ENCODE measurements at places on chromosomes 6 and 20.
A peak's percentile ranks its signal among the peaks of the same experiment; 100 is the strongest.

- peak; percentile 71 for DNase-seq
Observed at GRCh38 chr6:166494757-166495486, 91.6 kb downstream of the RAMACL start.

DNA sequence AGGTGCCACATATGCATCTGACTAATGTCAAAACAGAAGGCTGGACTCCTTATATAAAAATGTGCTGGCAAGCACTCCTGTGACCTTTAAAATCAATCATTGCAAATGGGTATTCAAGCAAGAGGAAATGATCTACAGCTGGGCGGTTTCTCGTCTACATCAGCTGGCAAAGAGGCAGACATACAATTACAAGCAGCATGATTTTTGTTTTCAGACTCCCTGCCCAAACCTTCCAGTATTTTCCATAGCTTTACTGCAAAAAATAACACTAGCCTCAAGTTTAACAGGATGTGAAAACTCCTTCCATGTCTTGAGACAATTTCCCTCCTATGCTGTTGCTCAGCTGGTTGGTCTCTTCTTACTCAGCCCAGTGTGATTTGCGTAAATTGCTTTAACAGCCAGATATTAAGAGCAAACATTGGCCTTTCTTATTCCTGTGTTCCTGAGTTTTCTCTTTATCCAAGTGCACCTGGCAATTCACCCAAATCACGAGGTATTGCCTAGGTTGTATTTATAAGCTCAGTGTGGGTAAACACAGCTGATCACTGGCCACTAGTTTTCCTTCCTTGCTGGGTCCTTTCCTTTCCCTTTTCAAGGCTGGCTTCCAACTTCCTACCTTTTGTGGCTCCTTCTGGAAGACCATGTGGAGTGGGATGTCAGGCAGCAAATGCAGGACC lies 130.4 kb downstream of the MOXD1 start:
- no peak for DNase-seq

DNA sequence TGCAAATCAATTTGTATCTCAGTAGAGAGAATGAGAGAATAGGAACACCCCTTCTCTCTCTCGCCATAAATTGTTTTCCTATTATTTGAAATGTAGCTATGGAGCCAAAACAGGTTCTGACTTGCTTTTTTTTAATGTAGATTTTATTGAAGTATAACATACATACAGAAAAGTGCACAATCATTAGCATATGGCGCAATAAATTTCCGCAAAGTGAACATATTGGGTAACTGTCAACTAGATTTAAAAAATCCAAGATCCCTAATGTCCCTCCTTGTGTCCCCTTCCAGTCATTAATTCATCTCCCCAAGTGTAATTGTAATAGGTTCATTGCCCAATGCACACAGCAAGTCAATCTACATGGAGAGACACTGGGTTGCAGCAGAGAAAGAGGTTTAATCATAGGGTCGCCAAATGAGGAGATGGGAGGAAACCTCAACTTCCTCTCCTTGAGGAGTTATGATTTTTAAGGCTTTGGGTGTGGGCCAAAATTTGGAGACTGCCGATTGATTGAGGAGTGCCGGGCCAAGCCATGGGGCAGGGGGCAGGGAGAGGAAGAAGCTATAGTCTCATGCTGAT lies 43.3 kb upstream of the TGM3 start:
- DNase-seq, result no peak

- DNase-seq, result no peak
Observed at GRCh38 chr6:30571762-30572082, 480 bp downstream of the ABCF1 start.

GRCh38 chr20:10509376-10509775 lies 74.3 kb downstream of the SLX4IP start:
- no peak for DNase-seq

DNA sequence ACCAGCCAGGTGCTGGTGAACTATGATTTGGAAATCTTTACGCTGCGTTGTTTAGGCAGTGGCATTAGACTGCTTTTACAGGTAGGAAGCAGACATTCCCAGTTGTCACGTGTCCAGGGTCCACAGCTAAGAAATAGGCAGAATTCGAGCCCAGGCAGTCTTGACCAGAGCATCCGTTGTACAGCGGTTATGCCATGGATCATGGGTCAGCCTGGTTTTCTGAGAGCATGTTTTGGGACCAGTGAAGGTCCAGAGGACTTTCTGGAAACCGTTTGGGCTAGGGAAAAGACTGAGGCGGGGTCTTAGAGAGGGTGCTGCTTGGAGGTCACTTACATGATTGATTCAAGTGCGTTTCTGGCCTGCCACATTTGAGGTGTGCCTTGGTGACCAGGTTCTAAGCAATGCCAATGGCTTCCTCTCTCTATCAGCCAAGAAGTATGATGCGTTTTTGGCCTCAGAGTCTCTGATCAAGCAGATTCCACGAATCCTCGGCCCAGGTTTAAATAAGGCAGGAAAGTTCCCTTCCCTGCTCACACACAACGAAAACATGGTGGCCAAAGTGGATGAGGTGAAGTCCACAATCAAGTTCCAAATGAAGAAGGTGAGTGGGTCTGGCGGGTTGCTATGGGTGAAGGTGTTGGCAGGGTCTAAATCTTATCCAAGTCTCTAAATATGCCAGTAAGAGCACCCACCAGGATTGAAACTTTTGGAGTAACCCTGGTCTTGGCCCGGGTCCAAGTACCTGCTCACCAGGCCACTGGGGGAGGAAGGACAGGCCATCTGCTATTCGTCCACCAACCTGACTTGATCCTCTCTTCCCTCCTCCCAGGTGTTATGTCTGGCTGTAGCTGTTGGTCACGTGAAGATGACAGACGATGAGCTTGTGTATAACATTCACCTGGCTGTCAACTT lies 1.8 kb downstream of the RPL10A start:
- peak; percentile 40 for DNase-seq

DNA sequence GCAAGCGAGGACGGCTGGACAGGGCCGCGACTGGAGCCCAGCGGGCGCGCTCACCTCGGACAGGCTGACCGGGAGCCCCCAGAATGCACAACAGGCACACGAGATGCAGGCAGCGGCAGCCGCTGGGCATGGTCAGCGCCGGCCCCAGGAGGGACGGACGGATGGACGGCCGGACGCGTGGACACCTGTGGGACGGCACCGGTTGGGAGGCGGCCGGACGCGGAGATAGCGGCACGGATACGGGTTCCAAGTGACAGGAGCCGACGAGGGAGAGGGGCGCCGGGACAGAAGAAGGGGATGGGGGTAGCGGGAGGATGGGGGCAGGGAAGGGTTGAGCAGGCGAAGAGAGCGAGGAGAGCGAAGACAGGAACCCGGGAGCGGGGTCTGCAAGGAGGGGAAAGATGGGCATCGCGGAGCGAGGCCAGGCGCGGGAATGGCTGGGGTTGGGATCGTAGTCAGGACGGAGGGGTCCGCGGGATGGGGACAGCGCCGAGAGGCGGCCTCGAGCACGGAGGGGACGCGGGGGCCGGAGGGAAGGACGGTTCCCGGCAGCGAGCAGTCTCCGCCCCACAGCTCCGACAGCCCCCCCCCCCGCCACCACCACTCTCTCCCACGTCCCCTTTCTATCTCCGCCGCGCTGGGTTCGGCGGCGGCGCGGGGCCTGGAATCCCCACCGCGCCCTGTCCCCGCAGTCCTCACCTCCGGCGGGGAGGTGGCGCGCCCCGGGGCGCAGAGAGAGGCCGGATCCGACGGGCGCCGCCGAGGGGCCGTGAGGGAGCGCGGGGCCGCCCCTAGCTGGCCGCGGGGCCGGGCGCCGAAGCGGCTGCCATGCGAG lies 435 bp downstream of the DLK2 start:
- peak; percentile 41 for DNase-seq

- no peak for DNase-seq
Observed at GRCh38 chr6:15451738-15452137, 205.9 kb downstream of the JARID2 start.

DNA sequence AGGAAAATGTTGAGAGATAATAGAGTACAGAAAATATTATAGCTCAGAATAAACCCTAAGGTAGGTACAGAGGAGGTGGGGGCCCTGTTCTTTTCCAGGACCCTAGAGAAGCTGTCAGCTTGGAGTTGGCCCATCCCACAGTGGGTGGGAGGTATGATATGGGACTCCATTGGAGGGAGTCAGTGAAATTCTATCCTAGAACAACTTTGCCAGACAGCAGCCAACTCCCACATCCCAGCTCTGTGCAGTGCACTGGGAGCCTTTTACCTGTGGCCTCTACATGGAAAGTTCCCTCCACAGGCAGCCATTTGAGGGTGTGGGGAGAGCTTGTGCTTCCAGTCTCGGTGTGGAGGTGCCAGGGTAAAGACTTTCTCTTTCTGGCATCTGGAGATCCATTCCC lies 36.8 kb upstream of the CLIC5 start:
- DNase-seq, result no peak

DNA sequence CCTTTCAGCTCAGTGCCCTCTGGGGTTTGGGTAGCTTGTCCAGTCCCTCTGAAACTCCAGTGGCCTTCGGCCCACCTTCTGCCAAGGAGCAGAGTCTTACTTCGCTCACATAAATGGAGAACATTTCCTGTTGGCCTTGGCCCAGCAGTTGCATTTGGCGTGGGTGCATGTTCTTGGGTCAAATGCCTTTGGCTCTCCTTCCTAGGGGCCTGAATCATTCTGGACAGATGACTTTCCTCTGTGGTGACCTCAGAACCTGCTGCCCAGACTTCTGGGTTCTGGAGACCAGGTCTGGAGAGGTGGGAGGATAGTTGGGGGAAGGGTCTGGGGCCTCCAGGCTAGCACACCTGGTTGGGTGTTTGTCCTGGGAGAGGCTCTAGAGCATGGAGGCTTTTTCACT lies 29.3 kb downstream of the BCAS4 start:
- DNase-seq, result no peak

DNA sequence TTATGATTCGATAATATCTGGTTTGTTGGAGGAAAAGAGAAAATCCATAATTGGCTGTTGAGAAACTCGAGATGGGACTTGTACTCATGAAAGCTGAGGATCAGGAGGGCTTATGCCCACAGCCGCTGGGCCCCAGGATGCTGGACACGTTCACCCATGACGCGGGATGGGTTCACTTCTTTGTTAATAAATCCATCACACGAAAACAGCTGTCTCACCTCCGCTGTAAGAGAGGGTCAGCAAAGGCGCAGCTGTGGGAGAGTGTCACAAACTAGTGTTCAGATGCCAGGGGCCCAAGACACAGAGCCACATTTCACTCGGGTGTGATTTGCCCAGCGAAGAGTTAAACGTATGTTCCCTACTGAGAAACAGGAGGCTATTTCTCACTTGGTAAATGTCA lies 315.1 kb downstream of the THBS2 start:
- no peak for DNase-seq

DNA sequence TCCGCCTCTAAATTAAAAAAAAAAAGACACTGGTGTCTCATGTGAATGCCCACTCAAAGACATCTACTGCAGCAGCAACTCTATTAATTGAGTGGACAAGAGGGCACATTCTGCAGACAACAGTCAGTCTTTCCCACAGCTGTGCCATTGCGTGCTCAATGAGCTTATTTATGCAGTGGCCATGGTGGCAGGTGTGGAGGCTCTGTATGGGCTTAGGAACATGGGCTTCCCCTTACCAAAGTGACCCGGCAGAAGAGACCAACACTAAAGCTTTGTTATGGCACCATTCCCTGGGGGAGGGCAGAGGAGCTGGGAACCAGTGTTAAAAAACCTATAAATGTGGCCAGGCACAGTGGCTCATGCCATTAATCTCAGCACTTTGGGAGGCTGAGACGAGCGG lies 4.2 kb upstream of the VAPB start:
- DNase-seq, result no peak

- DNase-seq, result no peak
Observed at GRCh38 chr20:40750541-40751035, 61.6 kb upstream of the MAFB start.
